NCI-H510A (cell line): ENCODE measurements at places on chromosomes 6 and 20.
A peak's percentile ranks its signal among the peaks of the same experiment; 100 is the strongest.

DNA sequence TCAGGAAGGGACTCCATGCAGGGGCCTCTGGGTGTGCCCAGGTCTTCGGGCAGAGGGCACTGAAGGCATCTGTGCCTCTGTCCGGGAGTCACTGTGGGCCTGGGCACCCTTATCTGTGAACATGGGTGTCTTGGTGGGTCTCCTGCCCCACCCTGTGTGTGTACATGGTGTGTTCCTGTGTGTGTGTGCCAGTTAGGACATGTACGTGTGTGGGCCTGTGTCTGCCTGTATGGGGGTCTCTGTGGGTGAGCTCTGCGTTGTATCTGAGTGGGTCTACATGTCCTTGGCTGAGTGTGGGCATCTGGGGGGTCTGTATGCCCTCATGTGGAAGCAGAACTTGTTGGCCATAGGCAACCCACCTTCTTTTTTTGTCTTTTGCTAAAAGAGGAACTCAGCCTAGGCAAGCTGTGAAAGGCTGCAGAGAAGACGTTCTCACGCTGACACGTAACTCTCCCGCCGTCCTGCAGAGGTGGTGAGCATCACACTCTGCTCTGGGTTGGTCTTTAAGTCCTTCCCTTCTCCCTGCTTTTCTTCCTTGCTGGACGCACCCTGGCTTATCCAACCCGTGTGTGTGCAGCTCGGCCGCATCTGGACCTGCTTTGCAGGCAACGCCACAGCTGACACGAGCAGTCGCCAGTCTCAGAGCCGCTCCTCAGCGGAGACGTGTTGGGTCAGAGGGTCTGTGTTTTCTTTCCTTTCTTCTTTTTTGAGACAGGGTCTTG is 532 bp upstream of the NPBWR2 start:
- DNase-seq = no peak

DNA sequence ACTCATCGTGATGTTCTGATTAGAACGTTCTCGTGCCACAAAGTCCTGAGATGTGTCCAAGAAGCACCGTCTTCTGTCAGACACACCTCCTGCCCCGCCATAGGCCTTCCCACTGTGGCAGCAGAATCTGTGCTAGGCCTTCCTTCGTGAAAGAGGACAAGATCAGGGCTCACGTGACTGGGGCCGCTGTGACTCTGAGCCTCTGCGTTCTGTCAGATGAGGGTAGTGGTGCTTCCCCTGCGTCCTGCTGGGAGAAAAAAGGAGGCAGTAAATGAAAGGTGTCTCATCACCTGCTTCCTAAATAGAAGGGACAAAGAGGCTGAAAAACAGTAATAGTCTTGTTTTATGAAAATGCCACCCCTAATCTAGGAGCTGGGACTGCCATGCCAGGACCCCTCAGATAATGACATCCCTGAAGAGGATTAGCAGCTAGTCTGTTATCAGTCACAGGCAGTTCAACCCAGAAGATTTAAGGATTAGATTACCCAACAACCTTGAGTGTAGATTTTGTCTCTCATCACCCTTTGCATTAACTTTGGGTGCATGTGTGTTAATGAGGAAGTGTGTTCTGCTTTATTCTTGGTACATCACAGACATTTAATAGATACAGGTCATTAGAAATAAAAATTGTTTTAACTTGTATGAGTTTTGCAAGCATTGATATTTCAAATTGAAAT is 4.1 kb downstream of the DNAJC5 start:
- DNase-seq = no peak

DNA sequence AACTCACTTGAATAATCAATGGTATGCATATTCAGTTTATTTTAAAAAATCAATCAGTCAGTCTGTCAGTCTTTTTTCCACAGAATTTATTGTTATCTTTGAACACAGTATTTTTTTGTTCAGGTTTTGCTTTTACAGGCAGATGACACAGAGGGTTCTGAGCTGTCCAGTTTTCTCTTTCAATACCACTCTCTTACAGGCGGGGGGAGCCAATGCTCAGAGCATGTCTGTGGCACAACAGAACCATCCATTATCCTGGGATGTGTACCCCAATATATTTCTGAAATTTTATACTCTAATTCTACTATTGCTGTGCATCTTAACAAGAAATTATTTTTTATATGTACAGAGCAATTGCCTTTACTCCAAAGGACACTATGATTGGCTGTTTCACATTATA is 21.2 kb downstream of the ROS1 start:
- DNase-seq = no peak

GRCh38 chr6:39169448-39170344 is 54.7 kb upstream of the SAYSD1 start:
- DNase-seq = no peak

DNA sequence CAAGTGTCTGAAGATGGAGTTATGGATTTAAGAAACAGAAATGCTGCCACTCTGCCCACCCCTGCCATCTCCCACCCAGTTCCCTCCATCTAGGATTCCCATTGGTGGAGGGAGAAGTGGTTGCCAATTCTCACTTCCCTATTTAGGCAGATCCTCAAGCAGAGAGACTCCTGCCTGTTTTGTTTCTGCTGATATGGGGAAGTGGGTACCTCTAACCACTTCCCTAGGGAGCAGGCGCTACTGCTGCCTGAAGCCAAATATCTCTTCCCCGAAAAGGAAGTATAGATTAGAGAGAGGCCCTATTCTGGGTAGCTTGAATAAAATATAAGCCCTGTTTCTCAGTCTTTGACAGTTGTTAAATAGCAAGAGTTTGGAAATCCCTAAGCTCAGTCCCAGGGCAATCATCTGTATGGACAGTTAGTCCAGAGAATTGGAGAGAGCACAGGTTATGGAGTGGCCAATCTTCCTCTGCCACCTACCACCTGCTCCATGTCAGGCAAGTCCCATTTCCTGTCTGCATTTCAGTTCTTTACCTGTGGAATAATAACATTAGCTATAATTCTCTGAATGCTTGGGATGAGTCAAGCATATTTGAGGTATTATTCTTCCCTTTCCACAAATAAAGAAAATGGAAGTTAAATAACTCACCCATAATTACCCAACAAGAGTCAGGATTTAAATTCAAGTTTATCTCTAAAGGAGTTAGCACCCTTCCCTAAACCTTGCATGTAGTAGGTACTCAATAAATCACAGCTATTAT is 2.6 kb upstream of the ADGB start:
- DNase-seq = no peak

GRCh38 chr6:52620055-52620905 is 43.4 kb upstream of the TRAM2 start:
- DNase-seq = no peak

GRCh38 chr6:15761045-15761502 is 98.2 kb upstream of the DTNBP1 start:
- no peak for DNase-seq

DNA sequence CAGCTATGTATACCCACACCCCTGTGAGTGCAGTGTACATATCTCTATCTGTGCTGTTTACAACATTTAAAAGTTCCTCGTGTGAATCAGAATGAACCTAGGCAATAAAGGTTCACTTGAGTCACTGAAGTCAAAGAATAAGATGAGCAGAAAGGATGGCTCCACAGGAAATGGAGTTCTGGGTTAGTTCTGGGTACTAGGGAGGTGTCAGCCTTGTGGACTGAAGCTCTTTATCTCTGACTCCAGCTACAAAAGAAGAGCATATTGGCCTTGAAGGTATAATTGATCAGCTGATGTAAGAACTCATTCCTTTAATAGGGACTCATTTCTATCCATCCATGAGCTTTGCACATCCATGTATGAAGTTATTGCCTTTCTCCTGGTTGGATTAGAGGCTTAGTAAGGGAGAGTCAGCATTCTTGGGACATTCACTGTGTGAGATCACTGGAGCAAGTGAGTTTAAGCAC is 73.9 kb upstream of the BACH2 start:
- no peak for DNase-seq

DNA sequence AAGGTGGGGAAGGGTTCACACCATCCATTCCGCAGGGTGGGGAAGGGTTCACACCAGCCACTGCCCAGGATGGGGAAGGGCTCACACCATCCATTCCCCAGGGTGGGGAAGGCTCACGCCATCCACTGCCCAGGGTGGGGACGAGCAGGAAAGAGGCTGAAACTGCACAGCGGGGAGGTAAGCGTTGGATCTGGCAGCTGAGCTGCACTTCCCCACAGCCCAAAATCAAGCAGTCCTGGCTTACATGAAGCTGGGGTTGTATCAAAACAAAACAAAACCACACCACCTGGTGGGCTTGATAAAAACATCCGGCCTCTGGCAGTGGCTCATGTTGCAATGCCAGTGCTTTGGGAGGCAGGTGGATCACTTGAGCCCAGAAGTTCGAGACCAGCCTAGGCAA is 268.5 kb downstream of the TAF4 start:
- DNase-seq = no peak

- no peak for DNase-seq
Measured at GRCh38 chr6:6225885-6226529, 94.5 kb downstream of the F13A1 start.

- DNase-seq = no peak
Measured at GRCh38 chr20:56736285-56736857, 107.3 kb downstream of the TFAP2C start.

DNA sequence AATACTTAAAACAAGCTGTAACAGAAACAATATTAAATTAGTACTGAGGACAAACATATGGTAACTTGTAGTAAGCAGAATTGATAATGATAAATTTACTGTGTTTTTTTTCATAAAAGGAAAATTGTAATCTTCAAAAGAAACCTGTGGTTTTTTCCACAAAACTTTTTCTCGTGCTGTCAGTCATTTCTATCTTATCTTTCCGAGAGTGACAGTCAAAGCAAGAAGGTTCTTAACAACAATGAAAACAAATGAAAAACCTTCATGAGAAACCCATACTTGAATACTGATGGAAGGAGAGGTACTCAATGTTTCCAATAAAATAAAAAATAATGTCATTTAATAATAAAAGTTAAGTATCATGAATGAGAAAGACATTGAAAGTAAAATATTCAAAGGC is 174.0 kb downstream of the TBC1D32 start:
- DNase-seq = no peak

DNA sequence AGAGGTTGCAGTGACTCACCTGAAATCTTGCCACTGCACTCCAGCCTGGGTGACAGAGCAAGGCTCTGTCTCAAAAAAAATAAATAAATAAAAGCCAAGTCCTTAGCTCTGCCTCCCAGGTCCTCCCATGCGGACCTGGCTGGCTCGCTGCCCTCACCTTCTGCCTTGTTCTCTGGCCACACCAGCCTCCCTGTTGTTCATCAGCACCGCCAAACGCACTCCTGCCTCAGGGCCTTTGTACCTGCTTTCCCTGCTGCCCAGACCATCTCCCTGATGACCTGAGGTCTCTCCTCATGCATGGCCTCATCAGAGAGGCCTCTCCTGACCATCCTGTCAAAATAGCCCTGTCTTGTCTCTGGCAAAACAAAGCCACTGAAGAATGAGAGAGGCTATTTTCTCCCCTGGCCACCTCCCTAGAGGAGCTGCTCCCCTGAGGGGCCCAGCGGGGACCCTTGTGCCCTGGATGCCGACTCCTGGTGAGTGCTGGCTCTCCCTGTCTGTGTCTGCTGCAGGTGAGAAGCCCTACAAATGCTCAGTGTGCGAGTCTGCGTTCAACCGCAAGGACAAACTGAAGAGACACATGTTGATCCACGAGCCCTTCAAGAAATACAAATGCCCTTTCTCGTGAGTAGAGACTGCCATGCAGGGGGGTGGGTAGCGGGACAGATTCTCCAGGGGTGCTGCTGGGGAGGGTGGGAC is 22.6 kb upstream of the CHMP4B start:
- DNase-seq = no peak

DNA sequence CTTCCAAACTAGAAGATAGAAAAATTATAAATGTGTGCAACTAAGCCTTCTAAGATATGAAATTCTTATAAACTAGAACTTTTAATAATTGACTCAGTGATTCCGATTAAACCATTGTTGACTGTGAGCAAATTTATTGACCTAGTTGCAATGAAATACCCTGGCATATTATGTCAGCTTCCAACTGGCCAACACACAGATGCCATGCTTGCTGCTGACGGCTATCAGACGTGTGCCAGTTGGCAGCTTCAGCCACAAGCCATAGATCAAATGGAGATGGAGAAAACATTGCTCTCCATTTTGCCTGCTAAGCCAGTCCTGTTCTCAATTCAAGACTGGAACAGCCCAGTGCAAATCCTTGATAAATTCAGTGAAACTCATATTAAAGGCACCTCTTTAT is 101.7 kb upstream of the HDGFL1 start:
- no peak for DNase-seq

DNA sequence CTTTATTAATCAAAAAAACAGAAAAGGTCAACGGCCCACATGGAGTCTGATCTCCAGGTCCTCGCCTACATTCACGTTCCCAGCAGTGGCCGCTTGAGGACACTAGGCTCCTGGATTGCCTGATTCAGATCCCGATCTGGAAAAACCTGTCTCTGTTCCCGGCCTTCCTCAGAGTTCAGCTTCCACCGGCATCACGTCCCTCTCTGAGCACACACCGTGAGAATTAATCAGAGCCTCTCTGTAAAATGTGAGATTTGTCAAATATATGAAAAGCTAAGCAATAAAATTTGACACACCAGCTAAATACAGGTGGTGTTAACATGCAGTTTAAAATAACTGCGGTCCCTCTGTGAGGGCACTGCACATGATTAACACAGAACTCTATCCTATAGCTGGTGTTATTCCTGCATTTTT is 122.8 kb upstream of the COL21A1 start:
- DNase-seq = peak; percentile 94

- no peak for DNase-seq
Measured at GRCh38 chr6:83352424-83353061, 78.3 kb downstream of the ME1 start.

DNA sequence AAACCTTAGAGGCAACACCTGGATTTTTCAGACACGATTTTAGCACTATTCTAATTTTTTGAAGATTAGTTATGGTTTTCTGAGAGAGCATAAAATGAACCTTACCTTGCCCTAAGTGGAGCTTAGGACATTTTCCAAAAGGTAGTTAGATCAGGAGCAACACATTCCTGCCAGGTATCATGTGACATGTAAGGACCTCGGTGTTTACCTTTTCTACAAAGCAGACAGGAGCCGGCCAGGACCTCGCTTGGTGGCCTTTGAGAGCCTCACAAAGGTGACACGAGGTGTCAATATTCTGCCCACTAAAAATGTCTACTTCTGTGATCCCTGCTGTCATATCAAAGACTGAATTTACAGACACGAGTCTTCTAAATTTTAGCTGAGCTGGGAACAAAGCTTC is 174.9 kb downstream of the SMOC2 start:
- no peak for DNase-seq

DNA sequence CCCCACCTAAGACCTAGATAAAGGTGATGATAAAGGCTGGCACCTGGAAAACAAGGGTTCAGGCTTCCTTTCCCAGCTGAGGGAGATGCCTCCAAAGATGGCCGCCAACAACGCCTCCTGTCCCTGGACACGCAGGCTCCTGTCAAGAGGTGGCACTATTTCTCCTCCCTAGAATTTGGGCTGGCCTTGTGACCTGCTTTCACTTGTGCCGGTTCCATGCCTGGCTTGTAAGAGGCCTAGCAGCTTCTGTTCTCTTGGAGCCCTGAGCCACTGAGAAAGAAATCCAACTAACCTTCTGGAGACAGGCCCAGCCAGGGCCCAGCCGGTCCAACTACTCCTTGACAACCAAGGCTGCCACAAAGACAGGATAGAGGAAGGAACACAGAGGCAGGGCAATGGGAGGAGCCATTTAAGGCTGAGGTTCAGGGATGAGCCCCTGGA is 60.2 kb upstream of the RALY start:
- DNase-seq = peak; percentile 24

- DNase-seq = no peak
Measured at GRCh38 chr6:36817847-36818246, 21.4 kb downstream of the CPNE5 start.
